ENCODE measurements at places on chromosomes 7 and 10. TPM values are rescaled to one million over a fixed set of nuclear protein-coding genes. Genes with fewer than 3 reads are reported as not detected.

Gene RNLS
- 7.1 TPM for total RNA-seq

Gene TEX47
- not detected for total RNA-seq

Gene CNNM1
- total RNA-seq = 0.63 TPM

Gene PTF1A
- not detected for total RNA-seq

Gene CCL24
- total RNA-seq = not detected

All from epithelial cell of proximal tubule (primary cell).